HT1080 (cell line): ENCODE measurements at places on chromosomes 2 and 18.

- DNase-seq, result no peak
Observed at GRCh38 chr2:70715071-70715985, 52.7 kb downstream of the ADD2 start.

DNA sequence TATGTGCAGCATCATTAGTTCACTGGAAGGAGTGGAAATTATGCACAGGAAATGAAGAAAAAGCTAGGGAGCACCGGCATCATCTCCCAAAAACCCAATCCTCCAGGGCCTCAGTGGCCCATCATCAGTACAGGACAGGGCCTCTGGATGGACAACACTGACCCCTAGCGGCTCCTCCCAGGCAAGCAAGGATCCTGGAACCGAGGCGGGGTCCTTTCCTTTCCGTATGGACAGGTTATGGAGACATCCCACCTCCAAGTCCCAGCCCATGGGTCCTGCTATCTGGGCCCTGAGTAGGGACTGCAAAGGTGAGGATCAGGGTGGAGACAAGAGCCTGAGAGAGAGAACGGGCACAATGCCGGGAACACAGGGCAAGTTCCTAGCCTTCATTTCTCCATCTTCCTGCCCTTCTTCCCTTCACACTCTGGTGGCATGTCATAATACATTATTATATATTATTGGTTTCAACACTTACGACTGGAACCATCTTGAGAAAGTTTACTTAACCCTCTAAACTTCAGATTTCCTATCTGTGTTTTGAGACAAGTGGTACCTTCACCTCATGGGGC lies 68.2 kb downstream of the ZNF516 start:
- DNase-seq, result no peak

DNA sequence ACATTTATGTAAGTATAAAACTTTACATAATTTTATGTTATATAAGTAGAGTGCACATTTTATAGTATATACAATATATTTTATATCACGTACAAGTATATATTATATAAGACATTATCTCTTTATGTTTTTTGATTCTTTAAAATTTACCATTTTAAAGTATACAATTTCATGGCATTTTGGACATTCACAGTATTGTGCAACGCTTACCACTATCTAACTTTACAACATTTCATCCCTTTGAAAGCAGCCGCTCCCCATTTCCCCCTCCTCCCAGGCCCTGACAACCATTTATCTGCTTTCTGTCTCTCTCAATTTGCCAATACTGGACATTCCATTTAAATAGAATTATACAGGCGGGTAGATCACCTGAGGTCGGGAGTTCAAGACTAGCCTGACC lies 512.5 kb downstream of the TSN start:
- DNase-seq, result no peak

GRCh38 chr2:56709181-56709580 lies 525.4 kb downstream of the CCDC85A start:
- no peak for DNase-seq

DNA sequence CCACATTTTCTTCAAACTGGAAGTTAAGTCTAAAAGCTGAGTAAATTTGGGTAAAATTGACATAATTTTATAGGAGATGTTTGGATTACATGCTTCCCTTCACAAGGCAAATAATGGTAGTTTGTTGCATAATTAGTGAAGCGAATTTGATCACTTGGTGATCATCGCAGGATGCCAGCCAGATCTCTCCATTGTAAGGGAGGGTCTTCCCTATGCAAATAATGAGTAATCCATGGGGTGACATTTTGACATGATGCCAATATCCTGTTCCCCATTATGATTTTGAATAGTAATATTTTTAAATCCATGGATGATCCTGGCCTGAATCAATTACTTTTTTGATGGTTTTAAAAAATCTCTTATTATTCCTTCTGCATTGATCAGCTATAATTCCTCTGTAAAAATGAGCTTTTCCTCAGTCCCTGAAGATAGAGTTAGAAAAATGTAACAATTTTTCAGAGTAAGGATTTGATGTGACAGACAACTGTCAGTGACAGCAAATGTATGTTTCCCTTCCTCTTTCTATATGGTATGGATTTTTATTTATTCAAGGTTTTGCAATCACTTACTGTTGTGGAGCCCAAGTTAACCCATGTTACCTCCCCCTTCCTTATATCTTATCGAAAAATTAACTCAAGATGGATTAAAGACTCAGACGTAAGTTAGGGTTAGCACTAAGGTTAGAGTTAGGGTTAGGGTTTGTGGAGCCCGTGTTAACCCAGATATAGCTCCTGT lies 21.4 kb downstream of the CCL20 start:
- DNase-seq, result no peak

GRCh38 chr2:217415316-217415715 lies 555.5 kb upstream of the TNP1 start:
- DNase-seq, result no peak

DNA sequence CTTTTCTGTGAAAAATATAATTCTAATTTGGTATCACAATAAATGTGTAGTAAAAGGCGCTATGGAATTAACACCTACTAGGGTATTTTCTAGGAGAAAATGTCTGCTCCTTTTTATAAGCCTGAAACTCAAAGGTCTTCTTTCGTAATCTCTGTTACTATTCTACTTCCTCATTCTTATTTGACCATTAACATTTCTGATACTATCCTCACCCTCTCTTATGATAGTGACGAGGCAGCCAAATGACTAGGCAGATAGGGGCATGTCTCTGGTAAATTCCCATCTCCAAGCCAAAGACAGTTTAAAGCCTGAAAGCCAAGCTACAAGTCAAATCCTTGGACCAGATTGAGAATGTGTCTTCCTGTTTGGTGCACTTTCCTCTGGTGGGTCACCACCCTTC lies 251.7 kb downstream of the LRRTM4 start:
- no peak for DNase-seq

DNA sequence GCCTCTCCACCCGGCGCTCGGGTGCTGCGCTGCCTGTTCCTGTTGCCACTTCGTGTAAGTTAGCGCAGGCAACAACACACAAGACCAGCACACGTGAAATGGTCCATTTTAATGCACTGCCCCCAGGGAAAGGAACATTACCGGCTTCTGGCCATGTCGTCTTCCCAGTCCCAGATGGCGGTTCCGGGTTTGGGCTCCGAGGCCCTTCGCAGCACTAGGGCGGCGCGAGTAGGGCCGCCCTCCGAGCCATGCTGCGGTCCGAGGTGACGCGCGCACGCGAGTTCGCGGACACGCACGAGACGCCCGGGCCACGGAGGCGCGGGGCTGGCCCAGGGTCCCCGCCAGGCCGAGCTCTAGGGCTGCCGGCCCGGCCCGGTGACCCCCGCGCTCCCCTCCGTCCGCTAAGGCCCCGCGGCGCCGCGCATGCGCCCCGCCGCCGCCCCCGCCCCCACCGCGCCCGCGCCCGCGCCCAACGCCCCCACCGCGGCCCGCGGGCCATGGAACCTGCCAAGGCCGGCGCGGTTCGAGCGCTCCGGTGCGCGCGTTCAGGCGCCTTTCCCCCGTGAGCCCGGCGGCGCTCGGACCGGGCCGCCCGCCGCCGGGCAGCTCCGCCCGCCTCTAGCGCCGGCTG lies 367 bp upstream of the ZNF236 start:
- peak; percentile 43 for DNase-seq

GRCh38 chr2:48268671-48269070 lies 261.3 kb upstream of the STON1 start:
- no peak for DNase-seq

DNA sequence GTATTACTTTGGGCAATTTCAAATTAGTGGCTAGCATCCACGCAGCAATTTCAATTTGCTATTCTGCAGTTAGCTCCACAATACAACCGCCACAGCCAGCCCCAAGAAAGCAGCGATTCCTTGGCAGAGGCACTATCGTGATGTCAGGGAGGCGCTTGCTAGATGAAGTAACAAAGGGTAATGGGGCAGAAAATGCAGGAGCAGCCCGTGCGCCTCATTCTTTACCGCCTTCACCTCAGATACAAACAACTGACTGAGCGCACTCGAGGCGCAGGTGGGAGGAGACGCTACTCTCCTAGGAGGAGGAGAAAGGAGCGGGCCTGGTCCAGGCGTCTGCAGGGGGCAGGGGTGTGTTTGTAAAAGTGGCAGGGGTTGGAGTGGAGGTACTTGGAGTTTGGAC lies 76.9 kb upstream of the ASB18 start:
- no peak for DNase-seq

DNA sequence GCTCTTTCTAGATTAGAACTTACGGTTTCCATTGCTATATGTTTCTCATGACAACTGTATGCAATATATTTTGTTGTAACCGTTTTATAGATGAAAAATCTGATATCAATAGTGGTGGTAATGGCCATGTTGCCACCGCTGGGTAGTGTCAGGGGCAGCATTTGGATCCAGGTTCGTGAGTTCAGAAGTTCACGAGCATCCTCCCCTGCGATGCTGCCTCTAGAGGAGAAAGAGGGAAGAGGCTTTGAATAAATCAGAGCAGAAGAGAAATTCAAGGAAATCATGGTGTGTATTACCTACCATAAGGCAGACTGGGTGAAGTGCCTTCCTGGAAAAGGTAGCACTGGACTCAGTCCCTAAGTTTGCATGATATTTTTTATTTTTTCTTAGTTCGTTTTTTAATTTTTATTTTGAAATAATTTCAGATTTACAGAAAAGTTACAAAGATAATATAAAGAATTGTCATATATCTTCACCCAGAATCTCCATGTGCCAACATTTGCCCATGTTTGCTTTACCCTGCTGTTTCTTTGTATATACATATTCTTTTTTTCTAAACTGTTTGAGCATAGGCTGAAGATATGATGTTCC lies 3.3 kb upstream of the ZBTB7C start:
- DNase-seq, result peak; percentile 32

- DNase-seq, result no peak
Observed at GRCh38 chr2:86439879-86440630, 1.1 kb upstream of the KDM3A start.

DNA sequence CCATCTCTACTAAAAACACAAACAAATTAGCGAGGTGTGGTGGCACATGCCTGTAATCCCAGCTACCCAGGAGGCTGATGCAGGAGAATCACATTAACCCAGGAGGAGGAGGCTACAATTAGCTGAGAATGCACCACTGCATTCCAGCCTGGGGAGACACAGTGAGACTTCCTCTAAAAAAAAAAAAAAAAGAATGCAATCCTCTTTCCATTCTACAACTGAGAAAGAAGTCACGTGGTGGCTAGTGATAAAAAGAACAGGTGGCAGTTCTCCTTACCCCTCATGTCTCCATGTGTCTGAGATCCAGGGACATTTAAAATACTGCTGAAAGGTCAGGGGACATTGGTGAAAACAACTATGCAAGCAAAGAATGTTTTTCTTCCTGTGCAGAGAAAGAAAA lies 24.4 kb upstream of the GPR39 start:
- DNase-seq, result no peak

- DNase-seq, result peak; percentile 66
Observed at GRCh38 chr18:39062426-39062825, 1496.8 kb upstream of the CELF4 start.

DNA sequence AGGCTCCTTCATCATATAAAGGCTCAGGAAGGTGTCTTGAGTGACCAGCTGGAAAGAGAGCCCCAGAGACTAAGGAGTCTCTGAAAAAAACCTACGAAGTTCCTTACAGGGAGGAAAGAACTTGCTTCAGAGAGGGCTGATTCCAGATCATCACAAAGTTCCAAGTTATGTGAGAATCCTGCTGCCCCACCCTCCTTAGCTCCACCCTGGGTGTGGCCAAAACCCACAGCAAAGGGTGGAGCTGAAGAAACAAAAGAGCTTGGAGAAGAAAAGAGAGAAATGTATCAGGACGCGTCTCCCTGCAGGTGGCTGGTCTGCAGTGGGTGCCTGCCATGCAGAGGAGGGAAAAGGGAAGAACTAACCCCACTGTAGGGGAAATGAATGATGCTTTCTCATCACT lies 32.8 kb upstream of the ZNF396 start:
- DNase-seq, result no peak

- DNase-seq, result peak; percentile 22
Observed at GRCh38 chr2:33298233-33298632, 178.2 kb upstream of the RASGRP3 start.

- no peak for DNase-seq
Observed at GRCh38 chr2:219499058-219499307, 292 bp downstream of the GMPPA start.

- no peak for DNase-seq
Observed at GRCh38 chr18:47831351-47831750, 99.1 kb downstream of the SMAD2 start.

- DNase-seq, result no peak
Observed at GRCh38 chr2:241898463-241899270, 29.1 kb downstream of the RTP5 start.

- DNase-seq, result peak; percentile 62
Observed at GRCh38 chr2:26530696-26531095, 52.8 kb upstream of the OTOF start.

DNA sequence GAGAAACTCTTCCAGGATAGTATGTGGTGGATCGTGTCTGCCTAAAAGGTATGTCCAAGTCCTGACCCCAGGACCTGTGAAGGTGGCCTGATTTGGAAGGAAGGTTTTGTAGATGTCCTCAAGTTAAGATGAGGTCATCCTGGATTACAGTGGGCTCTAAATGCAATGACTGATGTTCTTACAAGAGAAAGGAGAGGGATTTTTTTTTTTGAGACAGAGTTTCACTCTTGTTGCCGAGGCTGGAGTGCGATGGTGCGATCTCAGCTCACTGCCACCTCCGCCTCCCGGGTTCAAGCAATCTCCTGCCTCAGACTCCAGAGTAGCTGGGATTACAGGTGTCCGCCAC lies 19.9 kb downstream of the MBP start:
- no peak for DNase-seq

GRCh38 chr2:181054256-181054655 lies 73.9 kb downstream of the UBE2E3 start:
- DNase-seq, result no peak

DNA sequence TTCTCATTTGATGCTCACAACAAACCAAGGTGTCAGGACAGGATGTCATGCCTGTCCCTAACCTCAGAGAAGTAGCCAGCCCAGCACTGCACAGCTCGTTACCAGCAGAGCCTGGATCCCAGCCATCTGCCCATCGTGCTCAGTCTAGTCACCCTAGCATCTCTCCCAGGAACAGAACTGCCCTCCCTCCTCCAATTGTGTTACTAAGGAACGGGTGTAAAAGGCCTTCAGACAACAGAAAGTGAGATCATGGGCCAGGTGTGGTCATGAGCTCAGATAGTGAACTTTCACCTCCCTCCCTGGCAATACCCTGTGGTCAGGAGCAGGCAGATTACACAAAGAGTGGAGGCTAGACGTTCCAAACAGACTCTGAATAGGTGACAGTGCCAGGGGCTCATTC lies 111.8 kb upstream of the PPP1CB start:
- peak; percentile 35 for DNase-seq

GRCh38 chr2:74314107-74314506 lies 29.1 kb downstream of the SLC4A5 start:
- no peak for DNase-seq
